Cerebellar nuclear complex (tissue), 1 donor: ENCODE measurements at places on chromosomes 7 and 10.

- DNase-seq = no peak
Measured at GRCh38 chr7:11274074-11274473, 300.4 kb downstream of the PHF14 start.

GRCh38 chr10:87505366-87506111, 846 bp downstream of the MINPP1 start:
- no peak for DNase-seq

- no peak for DNase-seq
Measured at GRCh38 chr7:94182066-94182465, 177.9 kb upstream of the BET1 start.

DNA sequence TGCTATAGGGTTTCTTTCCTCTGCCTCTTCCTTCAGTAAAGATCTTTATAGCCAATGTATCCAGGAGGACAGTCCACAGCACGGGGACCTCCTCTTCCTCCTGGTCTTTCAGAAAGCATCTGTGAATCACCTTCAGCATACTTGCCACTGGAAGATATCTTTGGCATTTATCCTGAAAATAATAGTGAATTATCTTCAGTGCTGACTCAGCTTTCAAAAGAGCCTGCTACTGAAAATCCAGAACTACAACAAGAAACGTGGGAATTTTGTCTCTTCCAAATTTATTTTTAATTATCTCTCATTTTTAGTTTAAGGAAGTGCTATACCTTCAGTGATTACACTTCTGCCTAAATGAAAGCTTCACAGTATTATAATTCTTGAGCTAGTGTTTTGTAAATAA, 7.6 kb upstream of the UNC5B start:
- no peak for DNase-seq

- DNase-seq = no peak
Measured at GRCh38 chr7:81499262-81500116, 270.4 kb downstream of the HGF start.

GRCh38 chr10:26647602-26648244, 49.8 kb upstream of the PDSS1 start:
- DNase-seq = no peak

DNA sequence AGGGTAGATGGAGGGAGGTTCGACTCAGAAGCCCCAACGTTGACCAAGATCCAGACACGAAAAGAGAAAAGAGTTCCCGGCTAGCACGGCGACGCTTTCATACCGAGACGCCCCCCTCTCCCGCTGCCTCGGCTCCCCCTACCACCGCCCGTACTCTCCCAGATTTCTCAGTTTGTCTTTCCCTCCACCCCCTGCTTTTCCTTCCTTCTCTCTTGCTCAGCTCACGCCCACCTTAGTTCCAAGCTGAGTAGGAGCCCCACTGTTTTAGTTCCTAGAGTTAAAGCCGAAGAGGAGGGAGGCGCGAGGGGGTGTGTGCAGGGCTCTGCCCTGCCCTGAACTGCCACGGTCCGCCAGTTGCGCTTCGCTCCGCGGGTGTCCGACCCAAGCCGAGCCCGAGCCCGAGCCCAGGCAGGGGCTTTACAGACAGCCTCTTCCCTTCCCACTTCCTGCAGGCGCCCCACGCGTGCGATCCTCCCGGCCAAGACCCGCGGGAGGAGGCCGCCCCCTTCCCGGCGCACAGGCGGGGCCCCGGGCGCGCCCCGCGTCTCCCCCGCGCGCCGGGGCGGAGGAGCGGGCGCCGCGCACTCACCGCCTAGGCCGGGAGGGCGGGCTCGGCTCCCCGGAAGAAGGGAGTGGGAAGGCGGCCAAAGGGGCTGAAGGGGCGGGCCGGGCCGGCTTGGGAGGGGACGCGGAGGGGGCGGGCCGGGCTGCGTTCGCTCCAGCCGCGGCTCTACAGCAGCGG, at the start of gene EPHB6:
Gene EPHB6, plus strand, starts transcription at position 705 of the 742 bp plus-strand sequence. CDS start 8,152 bp downstream, outside the sequence.
- DNase-seq = no peak

- no peak for DNase-seq
Measured at GRCh38 chr7:154869436-154869835, 133.5 kb downstream of the PAXIP1 start.

DNA sequence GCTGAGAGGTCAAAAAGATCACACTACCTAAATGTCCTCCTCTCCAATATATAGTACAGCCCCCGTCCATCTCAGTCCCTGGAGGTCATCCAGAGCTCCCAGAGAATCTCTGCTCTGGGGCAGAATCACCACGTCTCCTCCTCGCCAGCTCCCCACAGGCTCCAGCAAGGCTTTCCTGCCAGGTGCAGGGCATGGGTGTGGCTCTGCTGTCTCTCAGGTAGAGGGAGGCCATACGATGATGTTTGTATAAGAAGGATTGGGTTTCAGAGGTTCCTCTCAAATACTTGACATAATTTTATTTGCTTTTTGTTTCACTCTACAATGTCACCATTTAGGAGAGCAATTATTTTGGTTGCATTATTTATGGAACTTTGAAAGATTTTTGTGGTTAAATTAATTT, 98.3 kb upstream of the PRSS58 start:
- no peak for DNase-seq

GRCh38 chr10:114544045-114544659, 113.9 kb downstream of the ABLIM1 start:
- DNase-seq = no peak

DNA sequence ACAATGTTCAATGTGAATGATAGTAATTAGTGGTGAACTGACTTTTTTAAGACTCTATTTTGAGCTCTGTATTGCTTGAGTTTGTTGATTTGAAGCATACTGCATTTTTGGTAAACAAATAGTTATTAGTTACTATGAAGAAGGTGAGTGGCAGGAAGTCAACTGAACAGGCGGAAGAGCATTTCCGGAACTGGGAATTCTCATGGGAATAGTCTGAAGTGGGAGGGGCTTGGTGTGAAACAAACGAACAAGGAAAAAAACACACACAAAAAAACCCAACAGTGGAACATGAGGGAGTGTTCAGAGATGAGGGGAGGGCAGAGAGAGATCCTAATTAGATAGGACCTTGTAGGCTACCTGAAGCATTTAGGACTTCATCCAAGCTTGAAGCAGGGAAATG, 43.9 kb upstream of the C1QL3 start:
- no peak for DNase-seq

DNA sequence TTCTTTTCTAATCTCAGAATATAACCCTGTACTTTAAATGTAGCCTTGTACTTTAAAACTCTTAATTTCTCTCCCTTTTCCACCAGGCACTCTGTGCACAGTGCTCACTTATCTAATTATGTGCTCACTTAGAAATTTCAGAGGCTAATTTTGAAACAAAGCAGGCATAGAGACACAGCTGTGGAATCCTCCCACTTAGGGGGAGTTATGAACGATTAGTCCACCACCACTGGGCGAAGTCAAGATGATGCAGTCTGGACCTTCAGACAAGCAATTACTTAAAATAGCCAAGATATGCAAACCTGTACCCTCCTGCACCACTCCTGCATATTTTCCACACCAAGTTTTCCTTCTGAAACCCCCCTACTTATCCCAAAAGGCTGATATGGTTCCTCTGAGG, 143.0 kb downstream of the STK31 start:
- no peak for DNase-seq

- DNase-seq = no peak
Measured at GRCh38 chr7:94425546-94425945, 30.9 kb downstream of the COL1A2 start.

- DNase-seq = no peak
Measured at GRCh38 chr10:126013489-126014281, 117.3 kb downstream of the FANK1 start.

GRCh38 chr10:118729641-118730258, 25.0 kb downstream of the CACUL1 start:
- DNase-seq = no peak

GRCh38 chr7:79653136-79653631, 199.7 kb upstream of the MAGI2 start:
- no peak for DNase-seq

DNA sequence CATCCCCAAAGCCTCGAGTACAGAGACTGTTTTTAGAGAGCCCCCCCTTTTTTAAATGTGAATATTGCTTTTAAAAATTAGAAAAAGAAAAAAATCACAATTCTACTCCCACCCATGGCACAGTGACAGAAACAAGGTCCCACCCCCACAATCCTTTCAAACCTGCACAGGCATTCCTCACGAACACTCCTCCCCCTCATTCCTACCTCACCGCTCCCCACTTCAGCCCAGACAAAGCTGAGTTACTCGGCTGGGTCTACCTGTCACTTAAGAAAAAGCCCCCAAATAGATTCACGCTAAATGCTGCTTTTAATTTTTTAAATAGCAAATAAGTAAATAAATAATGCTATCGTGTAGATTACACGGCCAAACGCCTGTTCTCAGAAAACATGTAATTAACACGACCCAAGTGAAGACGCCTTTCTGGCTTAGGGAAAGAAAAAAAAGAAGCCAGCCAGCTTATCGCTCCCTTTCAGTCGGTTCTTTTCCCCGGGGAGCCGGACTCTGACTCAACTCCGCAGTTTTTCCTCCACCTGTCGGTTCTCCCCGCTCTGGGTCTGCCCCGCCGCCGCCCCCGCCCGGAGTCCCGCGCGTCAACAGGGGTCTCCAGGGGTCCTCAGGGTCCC, 739 bp downstream of the MPP7 start:
- DNase-seq = no peak

- DNase-seq = no peak
Measured at GRCh38 chr7:27922907-27923641, 183.1 kb downstream of the TAX1BP1 start.

DNA sequence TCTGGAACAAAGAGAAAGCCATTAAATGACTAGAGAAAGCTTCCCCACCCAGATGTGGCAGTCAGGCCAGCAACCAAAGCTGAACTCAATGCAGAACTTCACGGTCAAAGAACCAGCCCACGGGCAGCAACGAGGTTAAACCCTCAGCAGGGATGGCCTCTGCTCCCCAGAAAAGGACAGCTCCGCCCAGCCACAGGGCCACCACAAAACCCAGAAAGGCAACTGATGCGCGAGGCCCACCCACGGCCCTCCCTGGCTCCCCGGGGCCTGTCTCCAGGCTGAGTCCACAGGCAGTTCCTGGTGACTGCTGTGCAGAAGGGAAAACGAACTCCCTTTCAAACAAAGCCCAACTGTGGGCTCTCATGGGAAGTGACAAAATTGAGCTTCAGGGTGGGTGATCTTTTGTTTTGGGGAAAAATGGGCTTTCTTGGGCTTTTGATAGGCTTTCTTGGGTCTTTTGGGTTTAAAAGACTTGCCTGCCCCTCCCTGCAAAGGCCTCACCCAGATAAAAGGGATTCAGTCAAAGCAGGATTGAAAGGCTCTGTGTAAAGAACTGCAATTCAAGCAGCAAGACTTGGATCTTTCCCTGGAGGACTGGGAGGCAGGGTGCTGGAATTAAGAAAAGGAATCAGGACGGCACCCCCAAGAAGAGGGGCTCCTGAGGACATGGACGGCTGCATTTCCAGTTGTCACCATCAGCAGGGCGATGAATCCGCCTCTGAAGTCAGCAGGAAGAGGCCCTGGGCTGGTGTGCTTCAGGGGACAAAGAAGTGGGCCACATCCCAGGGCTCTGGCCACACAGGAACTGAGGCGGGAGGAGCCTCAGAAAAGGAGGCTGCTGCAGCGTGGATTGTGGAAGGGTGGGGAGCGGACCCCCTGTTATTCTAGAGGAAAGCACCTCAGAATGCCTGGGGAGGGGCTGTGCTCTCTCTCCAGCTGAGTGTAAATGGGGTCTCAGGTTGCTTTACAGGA, 209.9 kb downstream of the USP6NL start:
- DNase-seq = no peak

DNA sequence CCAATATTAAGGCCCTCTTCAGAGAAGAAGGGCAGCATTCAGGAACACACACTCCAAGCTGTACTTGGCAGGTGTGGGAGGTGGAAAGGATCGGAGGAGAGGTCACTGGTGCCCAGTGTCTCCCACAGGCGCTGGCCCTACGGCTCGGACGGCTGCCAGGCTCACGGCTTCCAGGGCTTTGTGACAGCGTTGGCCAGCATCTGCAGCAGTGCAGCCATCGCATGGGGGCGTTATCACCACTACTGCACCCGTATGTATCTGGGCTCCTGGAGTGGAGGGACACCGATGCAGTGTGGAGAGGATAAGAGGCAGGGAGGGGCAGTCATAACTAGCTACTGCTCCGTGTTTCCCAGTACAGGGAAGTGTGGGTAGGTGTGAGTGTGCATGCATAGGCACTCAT, 3.9 kb downstream of the RGR start:
- no peak for DNase-seq

DNA sequence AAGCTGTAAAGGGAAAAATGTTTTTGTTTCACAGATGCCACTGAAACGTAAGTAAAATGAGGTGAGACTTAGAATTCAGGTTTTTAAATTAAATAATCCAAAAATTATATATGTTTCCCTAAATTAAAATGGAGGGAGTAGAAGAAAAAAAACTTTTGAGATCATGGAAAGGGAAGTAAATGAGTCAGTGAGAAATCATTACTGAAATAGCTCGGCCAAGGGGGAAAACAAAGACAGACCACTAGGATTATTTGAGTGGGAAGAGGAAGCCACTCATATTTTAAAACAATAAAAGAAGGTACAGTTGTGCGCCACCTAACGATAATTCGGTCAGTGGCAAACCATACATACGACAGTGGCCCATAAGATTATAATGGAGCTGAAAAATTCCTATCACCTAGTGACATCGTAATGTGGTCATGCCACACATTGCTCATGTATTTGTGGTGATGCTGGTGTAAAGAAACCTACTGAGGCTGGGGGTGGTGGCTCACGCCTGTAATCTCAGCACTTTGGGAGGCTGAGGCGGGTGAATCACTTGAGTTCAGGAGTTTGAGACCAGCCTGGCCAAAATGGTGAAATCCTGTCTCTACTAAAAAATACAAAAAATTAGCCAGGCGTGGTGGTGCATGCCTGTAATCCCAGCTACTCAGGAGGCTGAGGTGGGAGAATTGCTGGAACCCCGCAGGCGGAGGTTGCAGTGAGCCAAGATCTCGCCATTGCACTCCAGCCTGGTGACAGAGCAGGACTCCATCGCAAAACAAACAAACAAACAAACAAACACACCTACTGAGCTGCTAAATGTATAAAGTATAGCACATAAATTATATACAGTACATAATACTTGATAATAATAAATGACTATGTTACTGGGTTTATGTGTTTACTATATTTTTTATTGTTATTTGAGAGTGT, 64.7 kb downstream of the MKX start:
- no peak for DNase-seq

- DNase-seq = no peak
Measured at GRCh38 chr10:4623200-4623599, 202.8 kb upstream of the AKR1E2 start.

DNA sequence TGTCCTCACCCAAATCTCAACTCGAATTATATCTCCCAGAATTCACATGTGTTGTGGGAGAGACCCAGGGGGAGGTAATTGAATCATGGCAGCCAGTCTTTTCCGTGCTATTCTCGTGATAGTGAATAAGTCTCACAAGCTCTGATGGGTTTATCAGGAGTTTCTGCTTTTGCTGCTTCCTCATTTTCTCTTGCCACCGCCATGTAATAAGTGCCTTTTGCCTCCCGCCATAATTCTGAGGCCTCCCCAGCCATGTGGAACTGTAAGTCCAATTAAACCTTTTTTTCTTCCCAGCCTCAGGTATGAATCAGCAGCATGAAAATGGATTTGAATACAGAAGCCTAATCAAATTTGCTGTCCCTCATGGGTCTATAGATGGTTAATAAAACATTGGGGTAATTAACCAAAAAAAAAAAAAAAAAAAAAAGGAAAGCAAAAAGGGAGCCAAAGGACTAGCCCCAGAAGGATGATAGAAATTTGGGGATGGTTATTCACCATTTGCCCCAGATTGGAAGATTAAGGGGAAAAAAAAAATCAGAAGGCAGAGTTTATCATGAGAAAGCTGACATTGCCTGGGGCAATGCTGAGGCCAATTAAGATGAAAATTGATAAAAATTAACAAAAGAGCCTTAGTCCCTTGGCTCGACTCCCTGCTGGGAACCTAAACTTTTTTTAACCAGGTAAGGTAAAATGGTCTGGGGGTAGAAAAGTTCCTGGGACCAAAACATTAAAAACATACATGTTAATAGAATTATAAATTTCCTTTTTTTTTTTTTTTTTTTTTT, 27.6 kb downstream of the AVL9 start:
- DNase-seq = no peak
